ENCODE measurements at places on chromosomes 4 and X.

DNA sequence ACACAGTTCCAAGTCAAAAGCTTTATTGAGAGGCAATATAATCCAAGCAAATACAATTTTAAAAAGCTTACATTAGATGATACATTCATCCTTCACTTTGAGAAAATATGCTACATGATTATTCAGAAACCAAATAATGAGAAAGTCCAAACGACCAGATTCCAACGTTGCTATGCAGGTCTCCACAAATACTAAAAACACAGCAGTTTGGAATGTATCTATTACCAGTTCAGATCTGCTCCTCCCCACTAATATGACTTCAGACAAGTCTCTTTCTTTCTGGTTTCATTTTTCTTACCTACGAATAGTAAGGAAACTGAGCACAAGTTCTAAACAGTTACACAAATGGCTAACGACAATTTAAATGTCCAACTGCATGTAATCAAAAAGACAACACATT lies 9.5 kb downstream of the NAF1 start:
- no peak for DNase-seq

GRCh38 chr4:185242749-185243533 lies 33.5 kb downstream of the SNX25 start:
- DNase-seq: no peak

DNA sequence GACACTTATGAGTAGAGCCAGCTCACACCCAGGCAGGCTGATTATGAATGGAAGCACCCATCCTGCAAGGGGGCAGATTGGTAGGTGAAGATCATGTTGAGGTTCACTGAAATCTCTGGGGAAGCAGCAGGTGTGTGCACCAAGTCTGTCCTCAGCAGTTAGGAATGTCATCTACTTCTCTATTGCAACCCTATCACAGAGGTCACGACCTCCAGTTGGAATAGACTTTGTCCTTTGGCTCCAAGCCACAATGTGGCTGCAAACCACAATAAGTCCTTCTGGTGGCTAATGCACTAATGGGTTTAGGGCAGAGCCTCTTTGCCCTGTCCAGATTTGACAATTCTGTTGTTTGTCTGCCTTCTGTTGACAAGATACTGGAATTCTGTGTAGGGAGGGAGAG lies 1056.7 kb downstream of the PCDH19 start:
- DNase-seq: no peak

- DNase-seq: no peak
Measured at GRCh38 chr4:96009427-96010119, 169.7 kb downstream of the PDHA2 start.

DNA sequence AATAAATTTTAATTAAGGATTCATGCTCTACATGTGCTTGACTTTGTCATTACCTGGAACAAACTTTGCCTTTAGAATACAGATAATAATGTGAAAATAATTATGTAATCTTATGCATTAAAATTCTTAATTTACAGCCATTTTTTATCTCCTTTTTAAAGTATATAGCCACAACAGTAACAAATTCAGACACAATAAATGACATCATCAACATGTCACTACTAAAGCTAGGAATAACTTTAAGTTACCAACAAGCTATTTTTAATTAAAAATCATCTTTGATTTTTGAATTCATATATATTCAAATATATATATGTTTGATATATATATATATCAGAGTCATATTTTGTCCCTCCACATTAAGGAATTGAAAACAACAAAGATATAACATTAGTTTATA lies 107.7 kb downstream of the MAD2L1 start:
- no peak for DNase-seq

DNA sequence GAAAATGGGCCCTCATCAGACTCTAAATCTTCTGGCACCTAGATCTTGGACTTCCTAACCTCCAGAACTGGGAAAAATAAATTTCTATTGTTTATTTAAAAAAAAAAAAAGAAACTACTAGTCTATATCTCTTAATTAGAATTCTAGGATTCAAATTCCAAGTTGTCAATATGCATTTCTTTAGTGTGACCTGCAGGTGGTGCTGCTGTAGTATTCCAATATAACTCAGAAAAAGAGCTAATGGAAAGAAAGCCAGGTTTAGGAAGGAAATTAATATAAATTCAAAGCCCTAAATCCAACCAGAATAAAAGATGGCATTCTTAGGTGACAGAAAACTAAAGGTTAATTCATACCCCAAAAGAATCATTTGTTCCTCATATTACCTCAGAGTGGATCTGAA lies 80.0 kb upstream of the NALF2 start:
- no peak for DNase-seq

Measured in CD4-positive, alpha-beta T cell treated with Interleukin-2 at 100 ng/mL for 4 hours (primary cell).